C1 segment of cervical spinal cord (tissue), 14 donors: ENCODE measurements at places on chromosomes 13 and 19.

DNA sequence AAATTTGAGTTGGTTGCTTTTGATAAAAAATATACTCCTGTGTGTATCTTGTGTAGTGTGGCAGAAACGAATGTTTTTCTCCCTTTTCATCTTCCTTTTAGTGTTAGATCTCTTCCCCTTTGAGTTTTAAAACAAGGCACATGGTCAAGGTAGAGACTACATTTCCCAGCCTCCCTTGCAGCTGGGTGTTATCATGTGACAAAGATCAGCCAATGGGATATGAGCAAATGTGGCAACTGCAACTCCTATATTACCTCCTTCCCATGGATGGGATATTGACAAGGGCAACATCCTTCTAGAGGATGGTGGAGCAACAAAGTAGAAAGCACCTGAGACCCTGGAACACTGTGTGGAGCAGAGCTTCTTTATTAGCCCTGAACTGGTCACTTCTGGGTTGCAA, 42.4 kb downstream of the ADGRE3 start:
- DNase-seq, result no peak

DNA sequence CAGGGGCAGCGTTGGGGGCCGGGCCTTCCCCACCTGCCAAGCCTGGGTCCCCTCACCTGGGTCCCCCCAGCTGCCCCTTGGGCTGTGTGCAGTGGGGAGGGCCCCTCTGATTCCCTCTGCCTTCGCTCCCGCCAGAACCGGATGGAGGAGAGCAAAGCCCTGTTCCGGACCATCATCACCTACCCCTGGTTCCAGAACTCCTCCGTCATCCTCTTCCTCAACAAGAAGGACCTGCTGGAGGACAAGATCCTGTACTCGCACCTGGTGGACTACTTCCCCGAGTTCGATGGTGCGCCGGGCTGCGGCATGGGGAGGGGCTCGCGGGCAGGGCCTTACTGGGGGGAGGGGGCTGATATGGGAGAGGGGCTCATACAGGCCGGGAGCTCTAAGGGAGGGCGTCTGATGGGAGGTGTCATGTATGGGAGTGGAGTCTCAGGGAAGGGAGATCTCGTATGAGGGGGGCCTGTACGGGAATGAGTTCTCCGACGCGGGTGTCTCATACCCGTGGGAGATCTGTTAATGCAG, 16.7 kb upstream of the GNA15 start:
- no peak for DNase-seq

DNA sequence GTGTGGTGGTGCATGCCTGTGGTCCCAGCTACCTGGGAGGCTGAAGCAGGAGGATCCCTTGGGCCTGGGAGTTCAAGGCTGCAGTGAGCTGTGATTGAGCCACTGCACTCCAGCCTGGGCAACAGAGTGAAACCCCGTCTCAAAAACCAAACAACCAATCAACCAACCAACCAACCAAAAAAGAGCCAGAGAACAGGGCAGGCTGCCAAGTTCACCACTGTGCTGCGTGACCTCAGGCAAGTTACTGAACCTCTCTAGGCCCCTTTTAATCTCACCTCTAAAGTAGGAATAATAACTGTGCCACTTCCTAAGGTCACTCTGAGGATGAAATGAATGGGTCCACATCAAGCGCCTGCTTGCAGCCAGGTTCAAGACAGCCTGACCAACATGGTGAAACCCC, 16.9 kb downstream of the TJP3 start:
- DNase-seq, result no peak

GRCh38 chr13:30466841-30467252, 1.1 kb upstream of the HMGB1 start:
- no peak for DNase-seq

GRCh38 chr19:42531313-42531712, 3.0 kb upstream of the CEACAM1 start:
- DNase-seq, result no peak

- no peak for DNase-seq
Measured at GRCh38 chr13:33185853-33186252, 99.7 kb downstream of the STARD13 start.

GRCh38 chr19:43526884-43527859, at the start of gene ETHE1:
Gene ETHE1 (minus strand): TSS chr19:43527201. CDS start chr19:43527177, 24 bp downstream.
- no peak for DNase-seq

DNA sequence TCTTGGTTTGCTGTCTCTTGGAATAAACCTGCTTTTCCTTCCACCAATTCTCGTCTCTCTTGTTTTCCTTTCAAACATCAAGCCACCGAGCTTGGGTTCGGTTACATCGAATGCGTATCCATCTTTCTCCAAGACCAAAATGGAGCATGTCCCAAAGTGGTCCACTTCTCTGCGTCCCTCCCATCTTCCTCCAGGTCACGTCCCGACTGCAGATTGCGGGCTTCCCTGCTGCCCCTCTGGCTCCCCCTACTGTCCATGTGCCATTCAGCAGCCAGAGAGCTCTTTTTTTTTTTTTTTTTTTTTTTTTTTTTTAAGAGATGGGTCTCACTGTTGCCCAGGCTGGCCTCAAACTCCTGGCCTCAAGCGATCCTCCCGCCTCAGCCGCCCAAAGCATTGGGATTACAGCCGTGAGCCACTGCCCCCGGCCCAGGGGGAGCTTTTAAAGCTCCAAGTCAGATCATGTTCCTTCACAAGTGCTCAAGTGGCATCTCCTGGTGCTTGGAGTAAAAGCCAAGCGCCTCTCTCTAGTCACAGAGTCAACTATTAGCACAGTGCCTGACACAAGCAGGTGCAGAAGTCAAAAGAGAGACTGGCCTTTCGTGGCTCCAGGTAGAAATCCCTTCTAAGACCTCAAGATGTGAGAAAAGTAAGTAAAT, 10.0 kb downstream of the COL5A3 start:
- DNase-seq, result peak; percentile 41

DNA sequence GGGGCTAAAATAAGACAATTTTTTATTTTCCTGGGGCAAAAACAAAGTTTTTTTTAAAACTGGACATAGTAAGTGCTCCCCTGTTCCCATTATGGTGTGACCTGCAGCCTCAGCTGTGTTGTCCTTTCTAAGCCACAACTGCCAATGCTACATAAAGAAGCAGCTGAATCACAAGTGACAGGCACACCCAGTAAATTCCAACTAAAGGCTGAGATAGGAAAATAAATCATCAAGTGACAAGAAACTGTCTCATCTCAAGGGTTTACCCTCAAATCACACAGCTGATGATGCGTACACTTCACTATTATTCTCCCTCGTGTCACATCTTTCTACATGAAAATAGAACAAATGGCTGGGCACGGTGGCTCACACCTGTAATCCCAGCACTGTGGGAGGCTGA, 28.7 kb downstream of the STK24 start:
- no peak for DNase-seq

DNA sequence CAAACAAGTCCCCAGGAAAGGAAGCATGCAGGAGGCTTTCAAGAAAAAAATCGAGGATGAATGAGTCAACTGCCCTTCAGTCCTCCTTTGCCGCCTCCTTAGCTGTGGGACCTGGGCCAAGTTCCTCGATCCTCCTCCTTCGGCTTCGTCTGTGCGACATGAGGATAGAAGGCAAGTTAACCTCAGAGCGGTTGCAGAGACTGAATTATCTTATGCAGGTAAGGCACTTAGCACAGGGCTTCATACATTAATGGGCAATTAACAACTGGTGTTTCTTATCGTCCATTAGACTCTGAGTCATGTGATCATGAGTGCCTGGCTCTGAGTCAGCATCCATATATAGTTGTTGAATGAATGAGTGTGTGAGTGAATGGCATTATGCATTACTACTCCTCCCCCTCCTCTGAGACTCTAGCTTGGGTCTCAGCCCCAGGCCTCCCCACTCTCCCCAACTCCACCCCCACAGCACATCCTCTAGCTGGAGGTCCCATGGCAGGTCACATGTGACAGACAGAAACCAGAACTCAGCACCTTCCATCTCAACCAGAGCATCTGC, 1.6 kb upstream of the TTC9B start:
- no peak for DNase-seq

DNA sequence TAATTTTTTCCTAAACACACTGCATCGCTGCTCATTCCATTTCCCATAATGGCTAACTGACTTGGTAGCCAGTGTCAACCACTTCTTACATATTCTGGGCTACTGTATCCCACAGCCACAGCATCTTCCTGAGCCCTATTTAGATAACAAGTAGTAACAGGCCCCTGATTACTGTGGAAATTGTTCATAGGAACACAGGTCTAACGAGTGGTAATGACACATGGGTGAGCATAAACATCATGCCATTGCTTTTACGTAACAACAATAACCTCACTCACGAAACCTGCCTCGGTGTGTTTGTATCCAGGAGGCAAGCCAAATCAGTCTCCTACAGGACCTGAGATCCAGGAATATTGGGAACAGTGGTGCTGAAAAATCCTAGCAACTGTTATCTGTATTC, 438.6 kb downstream of the KLF5 start:
- no peak for DNase-seq

DNA sequence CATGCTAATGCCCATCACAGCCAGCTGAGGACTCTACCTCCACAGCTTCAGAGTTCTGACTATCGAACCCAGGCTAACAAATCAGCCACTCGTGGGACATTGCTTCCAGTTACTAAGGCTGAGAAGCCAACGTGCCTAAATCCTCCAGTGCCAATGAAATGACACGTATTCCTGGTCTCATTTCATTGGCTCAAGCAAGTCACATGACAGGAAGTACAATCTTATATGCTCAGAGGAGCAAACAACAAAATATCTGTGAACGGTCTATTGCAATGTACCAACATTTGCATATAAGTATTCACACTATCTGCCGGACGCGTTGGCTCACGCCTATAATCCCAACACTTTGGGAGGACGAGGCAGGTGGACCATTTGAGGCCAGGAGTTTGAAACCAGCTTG, 12.8 kb upstream of the IZUMO2 start:
- DNase-seq, result no peak

- DNase-seq, result no peak
Measured at GRCh38 chr13:107043021-107043956, 475.4 kb upstream of the ARGLU1 start.

DNA sequence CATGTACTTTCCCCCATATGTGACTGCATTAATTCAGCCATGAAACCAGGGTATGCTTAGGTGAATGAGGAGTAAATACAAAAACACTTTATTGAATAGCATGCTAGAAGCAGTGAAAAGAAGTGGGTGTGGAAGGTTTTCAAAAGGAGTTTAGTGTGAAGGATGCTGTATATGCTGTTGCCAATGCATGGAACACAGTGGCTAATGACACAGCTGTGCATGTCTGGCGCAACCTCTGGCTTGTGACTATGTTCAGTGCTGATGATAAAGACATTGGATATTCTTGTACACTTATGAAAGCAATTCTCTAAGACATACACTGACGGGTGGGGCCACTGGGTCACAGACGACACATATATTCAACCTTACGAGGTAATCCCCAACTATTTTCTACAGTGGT, 55.2 kb downstream of the SOX21 start:
- no peak for DNase-seq

DNA sequence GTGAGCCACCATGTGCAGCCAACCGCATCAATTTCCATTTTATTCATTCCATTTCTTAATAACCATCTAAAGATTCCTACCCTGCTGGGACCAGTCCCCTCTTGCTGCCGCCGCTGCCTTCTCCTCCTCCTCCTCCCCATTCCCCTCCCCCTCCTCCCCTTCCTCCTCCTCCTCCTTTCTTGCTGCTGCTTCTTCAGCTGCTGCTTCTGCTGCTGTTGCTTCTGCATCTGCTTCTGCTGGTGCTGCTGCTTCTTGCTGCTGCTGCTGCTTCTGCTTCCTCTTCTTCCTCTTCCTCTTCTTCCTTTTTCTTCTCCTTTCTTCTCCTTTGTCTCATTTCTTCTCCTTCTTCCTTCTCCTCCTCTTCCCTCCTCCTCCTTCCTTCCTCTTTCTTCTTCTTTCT, 20.0 kb upstream of the SPRYD7 start:
- no peak for DNase-seq

GRCh38 chr13:19085258-19085657, 96.4 kb downstream of the TUBA3C start:
- DNase-seq, result no peak

DNA sequence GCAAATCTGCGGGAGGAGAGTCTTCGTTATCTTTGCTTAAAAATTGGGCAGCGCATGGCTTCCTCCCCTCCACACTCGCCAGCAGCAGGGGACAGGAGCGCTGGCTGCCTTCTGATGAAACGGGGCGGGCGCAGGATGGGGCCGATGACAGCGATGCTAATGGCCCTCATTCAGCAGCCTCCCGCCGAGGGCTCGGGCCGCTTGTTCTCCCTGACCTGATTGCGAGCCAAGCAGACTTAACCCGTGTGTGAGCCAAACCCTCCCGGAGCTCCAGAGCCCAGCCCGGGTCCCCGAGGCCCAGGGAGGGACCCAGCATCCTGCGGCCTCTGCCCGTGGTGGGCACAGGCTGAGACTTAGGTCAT, 90.3 kb downstream of the KDM4B start:
- DNase-seq, result no peak
